ENCODE measurements at places on chromosomes 12 and 14.

- no peak for DNase-seq
These were observed 58.4 kb downstream of the CCDC91 start for GRCh38 chr12:28248555-28249145.

DNA sequence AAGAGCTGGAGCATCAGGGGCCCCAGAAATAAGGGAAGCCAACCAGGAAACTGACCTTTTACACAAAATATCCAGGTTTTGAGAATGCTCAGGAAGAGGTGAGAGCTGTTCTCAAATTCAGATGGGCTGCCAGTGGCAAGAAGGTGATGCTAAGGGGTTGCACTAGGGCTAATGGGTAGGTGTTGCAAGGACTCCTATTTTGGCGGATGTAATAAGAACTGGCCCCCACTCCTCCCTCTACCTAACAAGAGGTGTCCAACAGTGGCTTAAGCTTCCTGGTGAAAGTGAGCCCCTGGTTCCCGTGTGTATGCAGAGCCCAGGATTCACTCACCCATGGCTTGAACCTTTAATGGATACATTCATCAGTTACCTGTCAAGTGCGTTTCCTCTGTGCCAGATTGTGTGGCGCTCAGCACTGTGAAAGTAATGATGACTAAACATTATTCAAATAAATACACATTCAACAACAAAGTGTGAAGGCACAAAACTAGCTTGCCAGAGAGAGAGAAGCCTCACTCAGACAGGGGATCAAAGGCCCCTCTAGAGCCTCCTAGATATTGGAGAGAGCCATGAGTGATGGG is 705 bp upstream of the CHGA start:
- DNase-seq: no peak

DNA sequence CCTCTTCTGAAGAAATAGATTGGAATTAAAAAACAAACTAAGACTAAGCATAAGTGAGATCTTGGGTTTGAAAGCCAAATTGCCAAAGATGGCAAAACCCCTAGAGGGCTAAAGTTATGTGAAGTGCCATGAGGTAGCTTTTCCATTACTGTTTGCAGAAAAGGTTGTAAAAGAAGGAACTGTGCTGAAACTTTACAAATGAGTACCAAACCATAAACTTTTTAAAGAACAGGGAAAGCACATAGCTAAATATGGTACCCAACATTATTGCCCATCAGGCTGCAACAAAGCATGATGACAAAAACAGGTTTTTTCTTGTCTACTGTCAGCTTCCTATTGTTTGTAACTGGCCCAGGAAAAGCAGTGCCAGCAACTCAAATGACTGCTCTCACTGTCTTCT is 224.2 kb downstream of the RAD51B start:
- DNase-seq: no peak

GRCh38 chr12:67447180-67447579 is 178.0 kb downstream of the CAND1 start:
- DNase-seq: no peak

DNA sequence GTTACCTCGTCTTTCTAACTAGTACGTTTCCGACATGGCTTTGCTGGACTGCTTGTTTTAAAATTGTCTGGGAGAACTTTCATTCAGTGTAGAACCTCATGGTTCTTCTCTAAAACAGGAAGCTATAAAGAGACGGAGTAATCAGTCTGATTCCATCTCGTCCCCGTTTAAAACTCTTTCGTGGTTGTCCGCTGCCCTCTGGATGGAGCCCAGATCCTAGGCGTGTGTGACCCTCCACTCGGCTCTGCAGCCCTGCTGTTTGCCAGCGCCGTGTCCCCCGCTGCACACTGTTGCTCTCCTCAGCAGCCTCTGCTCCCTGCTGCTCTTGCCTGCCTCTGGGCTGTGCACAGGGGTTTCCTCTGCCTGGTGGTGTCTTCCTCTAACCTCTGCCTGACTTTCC is 50.2 kb downstream of the SLC8B1 start:
- DNase-seq: no peak

- no peak for DNase-seq
These were observed 155.5 kb upstream of the TMPO start for GRCh38 chr12:98359856-98360255.

DNA sequence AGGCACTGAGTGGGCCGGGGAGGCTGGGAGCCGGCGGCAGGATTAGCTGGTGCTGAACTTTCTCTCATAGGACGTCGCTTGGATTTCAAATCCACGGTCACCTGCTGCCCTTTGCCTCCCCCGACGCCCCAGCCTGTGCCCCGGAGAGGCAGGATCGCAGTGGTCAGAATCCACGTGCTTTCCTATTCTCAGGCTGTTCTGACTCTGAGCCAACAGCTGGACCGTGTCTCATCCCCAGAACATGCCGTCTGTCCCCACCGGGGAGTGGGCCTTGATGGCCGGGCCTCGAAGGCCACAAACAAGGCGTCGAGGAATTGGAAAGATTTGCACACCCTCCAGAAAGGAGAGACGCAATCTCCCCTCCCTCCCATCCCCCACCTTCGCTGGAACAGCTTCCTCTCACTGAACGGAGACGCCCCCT is 18.5 kb upstream of the MLXIP start:
- DNase-seq: no peak

GRCh38 chr12:76879710-76880518 is 1.1 kb upstream of the CSRP2 start:
- no peak for DNase-seq

DNA sequence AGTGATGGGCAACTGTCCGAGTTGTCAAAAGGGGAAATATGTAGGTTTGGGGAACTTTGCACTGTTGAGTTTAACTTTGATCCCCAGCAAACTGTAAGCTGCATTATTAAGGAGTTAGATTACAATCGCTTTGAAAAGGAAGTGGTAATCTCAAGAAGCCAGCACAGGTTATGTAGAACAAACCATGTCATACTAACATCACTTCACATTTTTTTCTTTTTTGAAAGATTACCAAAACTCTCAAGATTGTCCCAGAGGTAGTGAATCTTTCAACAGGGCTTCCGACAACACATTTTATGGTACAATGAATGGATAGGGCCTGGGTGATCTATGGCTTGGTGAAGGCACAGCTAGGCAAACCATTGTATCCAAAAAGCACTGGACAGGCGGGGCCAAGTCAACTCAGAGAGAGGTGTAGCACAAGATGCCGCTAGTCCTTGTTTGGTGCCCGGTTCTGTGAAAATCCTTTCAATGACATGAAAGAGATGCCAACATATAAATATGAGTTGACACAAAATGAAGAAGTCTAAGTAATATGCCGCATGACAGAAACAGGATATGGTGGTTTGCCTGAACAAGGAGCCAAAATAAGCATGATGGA is 24.3 kb upstream of the PARP11 start:
- DNase-seq: no peak

DNA sequence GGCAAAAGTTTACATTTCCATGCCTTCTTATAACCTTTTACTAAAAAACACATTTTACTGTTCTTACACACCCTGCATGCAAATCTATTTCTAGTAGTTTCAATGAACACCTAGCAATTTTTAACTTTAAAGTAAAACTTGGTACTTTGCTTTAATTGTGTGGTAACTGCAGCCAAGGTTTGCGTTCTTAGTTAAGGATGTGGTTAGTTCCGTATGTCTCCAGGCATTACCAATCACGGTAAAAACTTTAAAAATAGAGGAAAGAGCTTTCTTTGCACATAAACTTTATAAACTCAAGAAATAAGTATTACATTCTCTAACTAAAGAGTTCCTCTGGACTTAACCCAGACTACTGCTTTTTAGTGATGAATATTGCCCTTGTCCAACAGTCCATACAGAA is 795.2 kb downstream of the SLC16A7 start:
- no peak for DNase-seq

GRCh38 chr14:58598028-58598803 is 39.5 kb upstream of the DACT1 start:
- DNase-seq: no peak

GRCh38 chr12:46590991-46591703 is 218.6 kb upstream of the SLC38A2 start:
- no peak for DNase-seq

GRCh38 chr12:113186666-113187325 is 1.3 kb downstream of the RITA1 start:
- DNase-seq: no peak

DNA sequence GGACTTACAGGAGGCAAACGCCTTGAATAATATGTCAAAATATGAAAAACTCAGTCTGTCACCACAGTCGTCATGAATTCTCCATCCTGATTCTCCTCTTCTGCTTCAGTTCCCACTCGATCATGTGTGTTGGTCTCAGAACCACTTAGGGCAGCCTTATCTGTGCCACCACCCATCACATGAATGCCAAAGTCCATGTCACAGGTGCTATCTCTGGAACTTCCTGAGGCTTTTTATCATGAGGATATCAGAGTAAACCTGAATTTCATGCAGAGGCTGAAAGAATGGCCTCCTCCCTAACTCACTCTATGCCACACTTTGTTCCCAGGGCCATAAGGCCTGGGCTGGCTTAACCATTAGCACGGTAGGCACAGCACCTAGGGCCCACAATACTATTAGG is 28.8 kb upstream of the MAP3K9 start:
- DNase-seq: no peak

DNA sequence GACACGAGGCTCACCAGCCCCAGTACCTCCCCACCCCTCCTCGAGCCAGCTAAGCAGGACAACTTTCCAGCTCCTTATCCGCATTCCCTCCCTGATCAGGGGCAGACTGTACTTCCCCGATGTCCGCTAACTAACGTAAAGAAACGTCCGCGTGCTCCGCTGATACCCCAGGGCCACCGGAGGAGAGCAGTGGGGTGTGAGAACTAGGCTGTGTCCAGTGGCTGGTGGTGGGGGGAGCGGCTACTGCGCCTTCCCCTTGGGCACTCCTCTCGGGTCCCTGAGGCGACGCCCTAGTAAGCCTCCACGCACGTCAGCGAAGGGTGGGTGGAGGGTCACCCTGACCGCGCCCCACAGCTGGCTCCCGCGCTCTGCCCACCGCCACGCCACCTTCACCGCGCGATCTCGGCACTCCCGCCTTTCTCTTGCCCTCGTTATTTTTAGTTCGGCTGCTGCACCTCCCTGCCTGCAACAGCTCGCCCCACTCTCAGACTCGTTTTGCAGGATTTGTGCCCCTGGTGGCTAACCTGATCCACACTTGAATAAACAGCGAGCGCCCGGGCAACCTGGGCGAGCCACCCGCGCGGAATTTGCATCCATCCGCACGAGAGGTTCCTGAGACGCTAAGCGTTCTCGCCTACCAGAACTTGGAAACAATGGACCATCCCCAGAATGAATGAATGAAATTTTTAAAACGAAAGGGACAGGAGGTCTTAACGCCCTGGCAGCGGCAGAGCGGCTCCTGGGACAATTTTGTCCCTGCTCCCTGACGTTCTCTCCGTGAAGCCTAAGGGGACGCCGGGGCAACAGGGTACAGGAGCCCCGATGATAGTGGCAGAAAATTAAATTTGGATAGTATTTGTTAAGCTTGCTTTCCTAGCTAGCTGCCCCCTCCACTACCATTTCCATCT is 6.9 kb upstream of the BMP4 start:
- no peak for DNase-seq

- no peak for DNase-seq
These were observed 108.3 kb downstream of the KIF26A start for GRCh38 chr14:104246401-104247335.

DNA sequence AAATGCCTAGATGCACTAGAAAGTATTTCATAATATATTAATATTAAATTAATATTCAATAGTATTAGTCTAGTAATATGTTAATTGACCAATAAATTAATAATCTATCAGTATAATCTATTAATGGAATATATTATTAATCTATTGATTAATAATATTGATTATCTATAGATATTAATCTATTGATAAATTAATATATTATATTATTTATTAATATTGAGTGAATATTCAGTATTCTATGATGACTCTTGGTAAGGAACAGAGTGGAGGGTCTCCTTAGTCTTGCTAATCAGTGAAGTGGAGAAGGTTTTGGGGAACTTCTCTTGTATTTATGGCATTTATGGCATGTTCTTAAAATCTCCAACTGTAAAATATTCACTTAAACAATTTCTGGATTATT is 679.3 kb upstream of the FLRT2 start:
- DNase-seq: no peak

DNA sequence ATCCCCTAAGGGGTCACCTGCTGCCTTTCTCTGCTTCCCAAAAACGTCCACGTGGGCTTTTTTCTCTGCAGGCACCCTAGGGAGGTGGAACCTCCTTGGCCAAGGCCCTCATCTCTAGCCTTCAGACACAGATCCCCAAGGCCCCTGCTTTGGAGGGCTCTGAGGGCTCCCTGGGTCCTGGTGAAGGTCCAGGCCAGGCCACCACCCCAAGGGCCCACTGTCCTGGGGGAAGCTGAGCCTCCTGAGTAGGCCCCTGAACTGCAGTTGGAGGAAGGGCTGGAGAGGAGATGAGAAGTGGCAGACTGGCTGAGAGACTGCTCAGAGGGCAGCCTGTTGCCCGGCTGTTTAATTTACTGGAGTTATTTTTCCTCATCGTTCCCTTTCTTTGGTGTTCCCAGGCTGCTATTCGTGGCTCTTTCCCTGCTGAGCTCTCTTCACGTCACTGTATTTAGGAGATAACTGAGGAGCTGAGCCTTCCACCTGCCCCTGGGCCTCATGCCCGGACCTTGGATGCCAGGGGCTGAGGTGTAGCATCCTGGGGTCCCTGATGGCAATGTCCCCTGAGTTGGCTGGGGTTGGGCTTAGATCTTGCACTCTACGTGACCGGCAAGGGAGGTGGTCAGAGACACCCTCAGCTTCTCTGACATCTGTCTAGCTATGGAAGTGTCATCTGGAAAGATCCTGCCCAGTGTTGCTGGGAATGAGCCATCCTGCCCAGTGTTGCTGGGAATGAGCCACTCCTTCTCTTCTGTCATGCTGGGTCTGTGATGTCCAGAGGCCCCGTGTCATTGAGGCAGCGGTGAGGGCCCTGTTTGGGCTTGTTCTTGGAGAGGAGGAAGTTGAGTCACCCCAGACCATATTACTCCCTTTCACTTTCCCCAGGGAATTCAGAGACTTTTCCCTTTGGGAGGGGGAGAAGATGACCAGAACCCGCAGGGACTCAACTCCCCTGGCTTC is 139.8 kb downstream of the TSPAN9 start:
- DNase-seq: no peak

- DNase-seq: no peak
These were observed 3.3 kb upstream of the CCND2 start for GRCh38 chr12:4270016-4270830.

GRCh38 chr12:124476011-124476400 is 91.4 kb downstream of the NCOR2 start:
- no peak for DNase-seq

DNA sequence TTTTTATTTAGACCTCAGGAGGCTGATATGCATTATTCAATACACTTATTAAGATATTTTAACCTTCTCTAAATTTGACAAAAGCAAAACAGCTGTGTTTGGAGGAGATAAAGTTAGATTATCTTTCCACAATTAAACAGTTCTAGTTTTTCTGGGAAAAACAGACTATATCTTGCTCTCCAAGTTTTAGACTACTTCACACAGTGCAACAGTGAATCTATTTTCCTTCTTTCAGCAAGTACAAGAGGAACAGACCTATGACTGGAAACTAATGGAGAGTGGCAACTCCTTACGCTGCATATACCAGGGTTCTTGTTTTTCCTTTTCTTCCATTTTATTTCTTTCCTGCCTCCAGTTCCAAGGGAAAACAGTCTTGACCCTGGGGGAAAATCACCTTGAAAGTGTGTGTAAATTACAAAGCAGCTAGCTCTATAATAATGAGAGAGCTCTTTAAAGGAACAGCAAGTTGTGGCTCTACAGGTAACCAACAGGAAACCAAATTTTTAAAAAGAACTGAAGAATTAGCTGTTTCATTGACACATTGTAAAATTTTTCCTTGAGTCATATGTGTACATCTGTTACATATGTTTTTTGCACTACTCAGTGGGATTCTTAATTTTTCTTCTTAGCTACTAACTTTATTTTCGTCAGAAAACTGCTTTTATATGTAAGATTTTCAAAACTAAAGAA is 27.4 kb downstream of the DNM1L start:
- no peak for DNase-seq

GRCh38 chr14:69059658-69060623 is 80.8 kb upstream of the ACTN1 start:
- no peak for DNase-seq
